ENCODE measurements at places on chromosomes 4 and X.

GRCh38 chr4:150679018-150679764 lies 97.2 kb downstream of the MAB21L2 start:
- H3K27ac ChIP-seq = no peak overlapping the region
- H3K27me3 ChIP-seq = no peaks in the 10 kb centered on the region
- no peak for DNase-seq
- no peak overlapping the region for H3K4me3 ChIP-seq
- H3K4me1 ChIP-seq = no peaks in the 10 kb centered on the region
- no peaks in the 10 kb centered on the region for H3K36me3 ChIP-seq

DNA sequence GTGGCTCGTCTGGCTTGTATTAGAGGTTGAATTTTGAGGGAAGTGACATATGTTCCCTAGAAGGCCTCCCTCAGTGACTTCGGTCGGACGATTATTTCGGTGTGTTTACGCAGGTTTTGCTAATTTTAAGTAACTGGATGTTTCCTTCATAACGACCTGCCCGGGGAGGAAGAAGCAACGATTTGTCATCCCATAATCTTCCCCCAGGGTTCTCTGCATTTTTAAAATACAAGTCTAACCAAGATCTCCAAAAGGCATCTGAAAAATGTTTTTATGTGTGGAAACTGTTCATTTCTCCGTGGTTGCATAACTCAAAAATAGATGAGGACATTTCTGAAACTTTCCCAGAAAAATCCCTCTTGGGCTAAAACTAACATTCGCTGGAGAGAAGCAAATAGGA lies 195.4 kb downstream of the SHOX start:
- H3K4me3 ChIP-seq = no peak overlapping the region
- DNase-seq = no peak
- H3K4me1 ChIP-seq = no peaks in the 10 kb centered on the region
- H3K27ac ChIP-seq = no peak overlapping the region
- no peaks in the 10 kb centered on the region for H3K27me3 ChIP-seq

GRCh38 chr4:117783716-117784115 lies 250.6 kb upstream of the NDST3 start:
- DNase-seq = no peak
- H3K27ac ChIP-seq = no peak overlapping the region
- H3K4me3 ChIP-seq = no peak overlapping the region
- H3K4me1 ChIP-seq = no peaks in the 10 kb centered on the region

DNA sequence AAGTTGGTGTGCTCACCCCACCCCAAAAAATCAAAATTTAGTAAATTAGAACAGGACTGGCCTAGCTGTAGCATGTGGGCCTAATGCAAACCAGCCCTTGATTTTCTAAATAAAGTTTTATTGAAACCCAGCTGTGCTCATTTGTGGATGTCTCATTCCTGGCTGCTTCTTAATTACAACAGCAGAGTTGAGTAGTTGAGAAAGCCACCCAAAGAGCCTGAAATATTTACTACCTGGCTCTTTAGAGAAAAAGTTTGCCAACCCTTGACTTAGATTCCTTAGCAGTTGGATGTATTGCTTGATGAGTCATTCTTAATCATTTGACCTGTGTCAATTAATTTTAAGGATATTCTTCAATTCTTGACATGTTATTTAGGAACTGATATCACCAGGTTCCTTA lies 168.3 kb upstream of the PUDP start:
- H3K4me3 ChIP-seq = no peak overlapping the region
- no peaks in the 10 kb centered on the region for H3K4me1 ChIP-seq
- DNase-seq = no peak
- H3K27me3 ChIP-seq = no peaks in the 10 kb centered on the region

DNA sequence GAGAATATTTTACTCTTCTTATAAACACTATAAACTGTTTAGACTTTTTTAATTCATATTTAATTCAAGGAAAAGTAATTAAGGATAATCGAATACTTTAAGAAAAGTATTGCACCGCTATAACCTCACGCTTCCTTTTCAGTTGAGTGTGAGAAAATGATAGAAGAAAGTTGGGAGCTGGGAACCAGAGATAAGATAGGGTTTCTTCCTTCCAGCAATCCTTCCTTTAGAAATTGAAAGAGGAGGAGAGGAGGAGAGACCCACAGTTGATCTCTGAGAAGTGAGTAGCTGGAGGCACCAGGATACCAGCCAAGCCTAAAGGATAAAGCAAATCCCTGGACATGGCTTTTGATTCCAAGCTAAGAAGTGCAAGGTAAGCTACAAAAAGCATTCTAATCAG lies 242.3 kb upstream of the NOCT start:
- H3K4me3 ChIP-seq = no peak overlapping the region
- no peak overlapping the region for H3K27ac ChIP-seq
- no peak for DNase-seq

GRCh38 chr4:181181331-181181730 lies 1061.9 kb upstream of the TENM3 start:
- no peak overlapping the region for H3K4me3 ChIP-seq
- H3K27me3 ChIP-seq = no peaks in the 10 kb centered on the region
- no peaks in the 10 kb centered on the region for H3K4me1 ChIP-seq
- no peak for DNase-seq

GRCh38 chr4:56511098-56511497 lies 5.5 kb downstream of the ARL9 start:
- no peak overlapping the region for H3K27ac ChIP-seq
- no peaks in the 10 kb centered on the region for H3K27me3 ChIP-seq
- DNase-seq = no peak
- no peak overlapping the region for H3K4me3 ChIP-seq

GRCh38 chr4:67879486-67879885 lies 4.3 kb downstream of the TMPRSS11D start:
- H3K4me1 ChIP-seq = peaks cover 6% of the 10 kb centered on the region
- H3K4me3 ChIP-seq = no peak overlapping the region
- H3K27ac ChIP-seq = no peak overlapping the region
- no peaks in the 10 kb centered on the region for H3K27me3 ChIP-seq
- no peaks in the 10 kb centered on the region for H3K36me3 ChIP-seq
